Stimulated activated CD4-positive, alpha-beta T cell treated with anti-CD3 and anti-CD28 coated beads, Interleukin-4, amount 100 ng/mL, for 24 hours (primary cell): ENCODE measurements at places on chromosomes 5 and 9.

DNA sequence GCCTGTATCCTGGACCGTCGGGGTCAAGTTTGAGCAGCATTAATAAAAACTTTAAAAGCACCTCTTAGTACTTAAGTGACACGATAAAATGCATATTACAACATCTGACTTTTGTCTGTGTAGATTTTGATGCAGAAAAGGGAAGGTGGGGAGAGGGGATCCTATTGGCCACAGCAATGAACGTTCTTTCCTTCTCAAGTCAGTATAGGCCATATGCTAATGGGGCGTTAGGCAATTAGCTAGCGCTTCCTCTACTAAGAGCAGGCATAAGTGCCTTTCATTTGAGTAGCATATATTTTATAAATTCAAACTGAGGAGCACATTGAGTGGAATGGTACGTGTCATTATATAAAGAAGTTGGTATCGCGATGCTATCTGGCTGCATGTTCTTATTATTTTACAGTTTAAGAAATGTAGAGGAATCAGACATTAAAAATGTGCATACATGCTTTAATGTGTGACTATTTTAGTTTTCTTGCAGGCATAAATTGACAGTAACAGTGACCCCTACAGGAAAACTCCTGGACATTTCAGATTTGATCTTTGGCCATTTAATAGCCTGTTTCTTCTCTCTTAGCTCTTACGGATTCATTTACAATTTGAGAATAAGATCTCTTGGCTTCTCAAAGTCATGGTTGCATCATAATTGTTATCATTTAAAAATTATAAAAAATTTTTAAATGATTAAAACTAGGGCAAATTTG is 1.1 kb upstream of the GNA14 start:
- no peak for DNase-seq

- no peak for DNase-seq
Measured at GRCh38 chr9:1400983-1401382, 350.8 kb downstream of the DMRT2 start.

DNA sequence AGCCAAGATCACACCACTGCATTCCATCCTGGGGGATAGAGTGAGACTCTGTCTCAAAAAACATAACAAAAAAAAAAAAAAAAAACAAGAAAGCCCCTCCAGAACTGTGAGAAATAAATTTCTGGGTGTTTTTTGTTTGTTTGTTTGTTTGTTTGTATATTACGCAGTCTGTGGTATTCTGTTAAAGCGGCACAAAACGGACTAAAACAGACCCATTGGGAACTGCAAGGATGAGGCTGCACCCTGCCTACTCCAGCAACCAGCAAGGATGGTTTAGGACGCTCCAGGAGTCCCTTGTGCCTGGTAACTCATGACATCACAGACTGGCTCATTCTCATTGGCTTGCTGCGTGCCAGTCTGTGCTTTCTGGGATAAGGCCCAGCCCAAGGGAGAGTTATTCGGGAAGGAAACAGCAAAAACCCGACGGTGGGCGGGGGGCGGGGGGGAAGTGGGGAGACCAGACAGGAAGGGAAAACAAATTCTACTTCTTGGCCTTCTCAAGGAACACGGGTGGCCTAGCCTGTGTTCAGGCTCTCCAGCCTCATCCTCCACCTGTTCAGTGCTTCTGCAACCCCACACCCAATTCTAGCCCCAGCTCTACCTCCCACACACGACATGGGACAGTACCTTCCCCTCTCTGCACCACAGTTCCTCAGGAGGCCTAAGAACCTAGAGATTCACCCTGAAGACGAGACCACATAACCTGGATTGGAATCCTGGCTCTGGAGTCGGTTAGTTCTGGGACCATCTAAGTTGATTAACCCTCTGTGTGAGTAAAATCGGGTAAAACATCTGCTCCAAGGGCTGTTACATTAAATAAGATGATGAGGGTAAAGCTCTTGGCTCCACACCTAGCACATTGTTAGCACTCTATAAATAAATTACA is 2.8 kb downstream of the CD74 start:
- peak; percentile 58 for DNase-seq

DNA sequence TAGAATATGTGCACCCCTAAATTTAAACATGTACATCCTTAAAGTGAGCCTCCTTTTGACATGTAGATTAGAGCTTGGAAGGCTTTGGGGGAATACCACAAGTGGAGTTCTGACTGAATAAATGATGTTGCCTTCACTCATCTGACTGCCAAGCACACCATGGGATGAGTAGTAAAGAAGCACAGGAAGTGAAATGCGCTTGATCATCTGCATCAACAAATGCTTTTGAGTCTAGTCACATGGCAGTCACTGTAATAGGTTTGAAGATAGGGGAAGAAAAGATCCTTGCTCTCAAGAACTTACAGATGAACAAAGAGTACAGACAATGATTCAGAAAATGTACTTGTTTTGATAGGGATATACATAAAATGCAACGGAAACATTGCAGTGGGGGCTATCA is 62.0 kb upstream of the STARD4 start:
- no peak for DNase-seq

- DNase-seq: no peak
Measured at GRCh38 chr9:136255896-136256890, 10.6 kb upstream of the QSOX2 start.

- DNase-seq: no peak
Measured at GRCh38 chr5:86463339-86463738, 154.4 kb upstream of the COX7C start.

- no peak for DNase-seq
Measured at GRCh38 chr9:111068771-111069170, 30.5 kb upstream of the LPAR1 start.

DNA sequence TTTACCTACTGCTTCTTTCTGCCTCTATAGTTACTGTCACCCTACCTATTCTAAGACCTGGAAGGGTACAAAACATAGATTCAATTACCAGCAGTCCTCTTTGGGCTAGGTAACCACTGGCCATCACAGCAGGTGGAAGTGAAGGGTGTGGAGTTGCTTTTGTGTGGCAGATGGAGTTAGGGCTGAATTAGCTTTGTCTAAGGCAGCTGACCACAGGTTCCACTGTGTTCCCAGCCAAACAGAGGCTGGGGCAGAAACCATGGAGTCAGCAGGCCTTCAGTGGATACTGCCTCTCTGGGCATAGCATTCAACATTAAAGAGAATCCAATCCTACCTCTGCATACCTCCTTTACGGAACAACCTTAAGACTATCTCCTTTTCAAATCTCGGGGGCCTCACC is 254.2 kb downstream of the RFX3 start:
- no peak for DNase-seq

GRCh38 chr9:36746415-36746814 is 173.7 kb downstream of the MELK start:
- no peak for DNase-seq
